Astrocyte of the cerebellum (primary cell): ENCODE measurements at places on chromosomes 3 and 15.

DNA sequence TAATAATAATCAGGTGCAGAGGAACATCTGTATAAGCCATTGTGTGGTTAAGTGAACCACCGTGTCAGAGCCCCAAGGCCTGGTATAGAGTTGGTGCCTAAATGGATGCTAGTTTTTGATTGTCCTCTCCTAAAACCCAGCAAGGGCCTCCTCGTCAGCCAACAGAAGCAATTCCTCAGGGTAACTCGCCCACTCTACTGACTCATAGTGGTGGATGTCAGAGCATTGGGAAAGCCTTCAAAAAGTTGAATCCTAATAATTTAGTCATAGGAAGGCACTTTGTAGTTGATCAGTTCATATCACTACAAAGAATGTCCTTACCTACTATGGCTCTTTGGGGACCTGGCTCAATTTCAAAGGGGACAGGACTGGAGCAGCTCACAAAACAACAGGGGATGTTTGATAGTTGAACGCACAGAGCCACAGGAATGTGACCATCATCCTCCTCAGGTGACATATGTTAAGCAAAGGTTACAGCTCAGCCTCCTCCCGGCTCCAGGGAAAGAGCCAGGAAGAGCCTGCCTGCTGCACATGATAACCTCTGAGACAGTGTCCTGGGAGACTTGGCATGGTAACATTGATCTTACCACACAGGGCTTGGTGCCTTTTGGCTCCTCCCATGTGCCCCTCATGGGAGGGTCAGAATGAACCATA is 338.7 kb downstream of the CLSTN2 start:
- DNase-seq = no peak

DNA sequence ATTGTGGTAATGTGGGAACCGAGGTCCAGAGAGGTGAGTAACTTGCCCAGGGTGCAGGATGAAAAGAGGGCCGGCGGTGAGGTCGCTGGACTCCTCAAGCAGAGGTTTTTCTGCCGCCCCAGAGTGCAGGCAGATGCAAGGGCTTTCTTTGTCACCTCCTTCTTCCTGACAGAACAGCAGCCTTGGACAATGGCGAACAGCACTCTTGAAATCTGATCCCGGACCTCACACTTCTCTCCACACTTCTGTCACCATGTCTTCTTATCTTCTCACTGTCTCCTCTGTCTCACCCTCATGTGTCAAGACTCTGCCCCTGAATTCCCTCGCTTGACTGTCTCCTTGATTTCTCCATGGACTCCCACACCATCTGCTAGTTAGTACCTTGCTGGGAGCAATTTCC is 15.4 kb upstream of the VPS8 start:
- no peak for DNase-seq

GRCh38 chr3:101870138-101870537 is 20.8 kb downstream of the NFKBIZ start:
- no peak for DNase-seq

GRCh38 chr3:112789787-112790186 is 56.9 kb downstream of the CD200R1L start:
- DNase-seq = no peak

DNA sequence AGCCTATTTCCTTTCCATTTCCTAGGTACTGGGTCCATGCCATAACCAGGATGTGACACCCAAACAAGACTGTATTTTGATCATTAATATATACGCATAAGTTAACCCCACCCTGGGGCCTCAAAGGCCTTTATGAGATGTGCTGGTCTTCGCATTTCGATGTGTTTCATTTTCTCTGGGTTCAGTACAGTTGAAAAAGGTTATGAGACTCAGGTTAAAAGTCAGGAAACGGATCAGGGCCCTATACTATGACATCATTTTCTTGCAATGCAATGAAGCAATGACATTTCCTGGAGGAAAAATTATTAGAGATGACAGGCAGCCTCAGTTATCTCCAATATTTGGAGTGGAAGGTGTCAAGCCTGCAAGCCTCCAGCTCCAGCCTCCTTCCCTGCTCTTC is 31.7 kb downstream of the TMEM212 start:
- no peak for DNase-seq
